Endothelial cell (in vitro differentiated cells): ENCODE measurements at places on chromosomes 5 and 9. TPM values are rescaled to one million over a fixed set of nuclear protein-coding genes. Genes with fewer than 3 reads are reported as not detected.
A peak's percentile ranks its signal among the peaks of the same experiment; 100 is the strongest.

DNA sequence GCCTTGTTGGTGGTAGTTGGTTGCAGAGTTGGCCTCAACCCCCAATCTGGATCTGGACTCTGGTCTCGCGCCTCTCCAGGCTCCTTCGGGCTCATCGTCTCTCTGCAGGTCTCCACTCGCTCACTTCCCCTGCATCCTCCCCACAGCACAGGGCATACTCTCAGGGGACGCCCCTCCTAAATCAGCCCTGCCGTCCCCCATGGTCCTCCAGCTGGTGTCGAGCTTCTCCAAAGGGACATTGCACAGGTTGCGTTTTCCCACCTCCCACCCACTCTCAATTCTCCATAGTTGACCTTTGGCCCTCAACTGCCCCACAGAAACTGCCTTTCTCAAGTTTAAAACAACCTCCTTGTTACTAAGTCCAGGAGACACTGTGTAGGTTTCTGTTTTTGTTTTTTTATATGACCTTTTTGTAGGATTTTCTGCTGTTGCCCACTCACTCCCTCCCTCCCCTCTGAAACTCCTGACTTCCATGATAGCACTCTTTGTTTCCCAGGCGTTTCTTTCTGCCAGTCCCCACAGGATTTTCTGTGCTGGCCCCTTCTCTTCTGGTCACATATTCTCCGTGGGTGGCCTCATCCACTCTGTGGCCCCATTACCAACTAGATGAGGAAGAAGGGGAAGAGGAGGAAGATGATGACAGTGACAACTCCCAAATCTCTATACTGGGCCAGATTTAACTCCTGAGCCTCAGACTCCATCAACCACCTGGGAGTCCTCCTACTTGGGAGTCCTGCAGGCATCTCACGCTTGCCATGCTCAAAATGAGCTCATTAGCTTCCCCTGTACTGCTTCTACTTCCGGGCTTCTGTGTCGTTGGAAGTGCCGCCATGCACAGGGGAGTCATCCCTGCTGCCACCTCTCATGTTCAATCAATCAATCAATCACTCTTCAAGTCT, 50.3 kb downstream of the ALG2 start:
- H3K36me3 ChIP-seq = peaks cover 4% of the 10 kb centered on the region
- no peak for DNase-seq
- peaks cover 8% of the 10 kb centered on the region for H3K27me3 ChIP-seq
- no peaks in the 10 kb centered on the region for H3K4me1 ChIP-seq

DNA sequence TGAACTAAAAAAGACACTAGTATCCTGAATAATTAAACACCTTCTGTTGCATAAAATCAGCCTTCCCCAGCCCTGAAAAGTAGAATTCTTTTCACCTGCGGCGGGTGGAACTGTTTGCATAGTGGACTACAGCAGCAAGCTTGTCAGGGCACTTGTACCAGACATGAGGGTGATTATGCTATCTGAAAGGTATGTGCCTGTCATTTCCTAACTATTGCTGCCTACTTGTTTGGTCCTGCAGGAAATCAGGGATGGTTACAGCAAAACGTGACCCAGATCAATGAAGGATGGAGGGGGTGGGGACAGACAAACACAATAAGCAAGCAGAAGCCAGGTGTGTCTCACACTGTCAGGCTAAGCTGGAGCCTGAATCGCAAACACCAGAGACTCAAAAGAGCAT, 385.6 kb downstream of the MLLT3 start:
- H3K27me3 ChIP-seq = no peaks in the 10 kb centered on the region
- H3K4me3 ChIP-seq = no peak overlapping the region
- no peak for DNase-seq
- H3K4me1 ChIP-seq = no peaks in the 10 kb centered on the region
- peaks cover 4% of the 10 kb centered on the region for H3K36me3 ChIP-seq

GRCh38 chr5:142366007-142366406, 41.2 kb upstream of the SPRY4 start:
- H3K27me3 ChIP-seq = peaks cover 3% of the 10 kb centered on the region
- no peak for DNase-seq
- H3K4me3 ChIP-seq = no peak overlapping the region
- no peak overlapping the region for H3K27ac ChIP-seq
- H3K4me1 ChIP-seq = peaks cover 21% of the 10 kb centered on the region

DNA sequence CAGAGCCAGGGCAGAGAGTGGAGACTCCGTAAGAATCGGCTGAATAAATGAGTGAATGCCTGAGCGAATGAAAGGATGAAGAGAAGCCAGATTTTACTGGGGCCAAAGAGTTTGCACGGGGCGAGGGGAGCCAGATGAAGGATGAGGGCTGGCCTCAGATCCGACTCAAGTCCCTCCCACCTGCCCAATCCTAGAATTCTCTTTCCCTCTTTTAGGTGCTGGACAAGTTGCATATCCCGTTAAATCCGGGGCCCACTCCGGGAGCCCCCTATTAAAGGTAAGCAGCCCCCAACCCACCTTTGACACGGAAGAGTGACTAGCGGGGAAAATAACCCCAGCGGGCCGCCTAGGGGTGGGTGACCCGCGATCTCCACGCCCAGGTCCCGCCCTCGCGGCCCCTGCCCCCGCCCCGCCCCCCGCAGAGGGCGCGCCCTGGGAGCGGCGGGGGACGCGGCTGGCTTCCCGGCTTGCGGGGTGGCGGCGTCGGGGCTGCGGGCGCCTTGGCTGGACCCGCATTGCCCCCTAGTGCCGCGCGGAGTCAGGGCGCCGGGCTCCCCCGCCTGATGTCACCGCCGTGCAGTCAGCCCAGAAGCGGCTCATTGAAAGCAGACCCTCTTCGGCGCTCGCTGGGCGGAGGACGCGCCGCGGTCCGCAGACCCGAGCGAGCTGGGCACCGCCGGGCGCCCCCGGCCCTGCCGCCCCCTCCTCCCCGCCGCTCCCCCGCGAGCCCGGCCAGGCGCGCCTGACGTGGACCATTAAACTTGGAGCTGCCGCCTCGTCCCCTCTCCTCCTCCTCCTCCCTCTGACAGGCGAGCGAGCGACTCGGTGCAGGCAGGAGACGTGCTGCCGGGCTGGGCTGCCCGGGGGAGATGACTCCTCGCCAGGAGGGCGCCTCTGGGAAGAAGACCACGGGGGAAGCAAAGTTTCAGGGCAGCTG, at the start of gene ADRA1B:
Gene ADRA1B, plus strand, starts transcription at position 579 of the 937 bp plus-strand sequence. CDS start 424 bp downstream, outside the sequence.
- peak; percentile 82 for DNase-seq
- peaks cover 4% of the 10 kb centered on the region for H3K4me1 ChIP-seq
- peak within 1 kb of the TSS; percentile 90 for H3K4me3 ChIP-seq
- no peaks in the 10 kb centered on the region for H3K36me3 ChIP-seq
- no peak within 1 kb of the TSS for H3K27ac ChIP-seq

GRCh38 chr5:170493028-170493820, 10.6 kb upstream of the KCNIP1 start:
- no peak for DNase-seq
- peaks cover 23% of the 10 kb centered on the region for H3K4me1 ChIP-seq
- no peak overlapping the region for H3K27ac ChIP-seq
- no peaks in the 10 kb centered on the region for H3K36me3 ChIP-seq
- H3K4me3 ChIP-seq = no peak overlapping the region

DNA sequence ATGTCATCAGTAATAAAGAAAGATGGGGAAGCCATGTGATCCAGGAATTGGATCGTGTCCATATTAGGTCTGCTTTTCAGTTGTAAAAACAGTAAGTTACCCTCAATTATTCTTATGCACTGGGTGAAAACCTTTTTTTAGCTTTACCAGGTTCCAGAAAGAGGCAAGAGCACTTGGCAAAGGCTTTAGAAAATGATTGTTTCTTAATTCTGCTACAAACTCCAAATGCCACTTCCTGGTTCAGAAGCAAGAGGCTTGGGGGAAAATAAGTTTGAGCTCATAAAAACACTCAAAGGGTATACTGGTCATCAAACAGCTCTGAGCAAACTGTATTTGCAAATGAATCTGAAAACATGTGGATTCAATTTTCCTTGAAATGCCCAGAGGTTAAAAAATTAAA, 615.6 kb downstream of the EBF1 start:
- H3K4me3 ChIP-seq = no peak overlapping the region
- peaks cover 3% of the 10 kb centered on the region for H3K27me3 ChIP-seq
- H3K4me1 ChIP-seq = peaks cover 4% of the 10 kb centered on the region
- no peak for DNase-seq
- no peak overlapping the region for H3K27ac ChIP-seq

DNA sequence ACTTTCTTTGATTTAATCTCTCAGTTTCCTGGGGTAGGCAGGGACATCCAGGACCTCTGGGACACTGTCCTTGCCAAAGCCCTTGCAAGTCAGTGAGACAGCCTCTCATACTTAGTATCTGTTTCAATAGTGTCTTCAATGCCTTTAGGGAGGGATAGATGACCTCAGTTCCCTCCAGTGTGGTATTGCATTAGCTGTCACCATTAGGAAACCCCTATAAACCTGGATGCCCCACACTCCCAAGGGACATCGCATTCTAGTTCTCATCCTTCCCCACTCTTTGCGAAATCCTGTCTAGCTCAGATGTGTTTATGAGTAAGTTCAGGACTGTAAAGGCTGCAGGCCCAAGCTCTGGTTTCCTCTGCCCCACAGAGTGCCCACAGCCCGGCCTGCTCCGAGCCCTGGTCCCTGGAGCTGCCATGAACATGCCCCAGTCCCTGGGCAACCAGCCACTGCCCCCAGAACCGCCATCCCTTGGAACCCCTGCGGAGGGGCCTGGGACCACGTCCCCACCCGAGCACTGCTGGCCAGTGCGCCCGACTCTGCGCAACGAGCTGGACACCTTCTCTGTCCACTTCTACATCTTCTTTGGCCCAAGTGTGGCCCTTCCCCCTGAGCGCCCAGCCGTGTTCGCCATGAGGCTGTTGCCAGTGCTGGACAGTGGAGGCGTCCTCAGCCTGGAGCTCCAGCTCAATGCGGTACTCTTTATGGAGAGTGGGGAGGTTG, 13.2 kb downstream of the TMEM8B start:
- peaks cover 24% of the 10 kb centered on the region for H3K4me1 ChIP-seq
- H3K4me3 ChIP-seq = no peak overlapping the region
- peaks cover 5% of the 10 kb centered on the region for H3K27me3 ChIP-seq
- H3K36me3 ChIP-seq = peaks cover 3% of the 10 kb centered on the region
- no peak for DNase-seq
- no peak overlapping the region for H3K27ac ChIP-seq

GRCh38 chr9:8337834-8338766, 538.5 kb upstream of the DMAC1 start:
- no peaks in the 10 kb centered on the region for H3K4me1 ChIP-seq
- H3K36me3 ChIP-seq = no peaks in the 10 kb centered on the region
- no peak for DNase-seq
- H3K4me3 ChIP-seq = no peak overlapping the region
- no peak overlapping the region for H3K27ac ChIP-seq
- peaks cover 5% of the 10 kb centered on the region for H3K27me3 ChIP-seq

DNA sequence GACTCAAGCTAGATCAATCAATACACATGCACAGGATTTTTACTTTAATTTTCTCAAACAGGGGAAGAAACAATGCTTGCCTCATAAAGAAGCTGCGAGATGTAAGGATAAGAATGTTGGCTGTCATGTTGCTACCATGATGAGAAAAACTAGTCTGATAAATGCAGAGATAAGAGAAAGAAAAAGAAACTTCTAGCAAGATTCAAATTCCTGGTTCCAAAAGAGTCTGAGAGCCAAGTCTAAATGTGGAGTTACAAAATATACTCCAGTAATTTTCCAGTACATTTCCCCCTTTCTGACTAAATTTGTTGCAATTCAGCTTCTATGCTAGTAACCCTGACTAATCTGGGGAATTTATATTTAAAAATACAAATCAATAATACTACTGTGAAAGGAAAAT, 10.4 kb upstream of the ANXA1 start:
- DNase-seq = no peak
- no peak overlapping the region for H3K27ac ChIP-seq
- H3K36me3 ChIP-seq = no peaks in the 10 kb centered on the region
- H3K27me3 ChIP-seq = no peaks in the 10 kb centered on the region

Gene IL9
- total RNA-seq = not detected

Gene CNTNAP3B
- total RNA-seq = 4.1 TPM

Gene GMCL2
- total RNA-seq = not detected

Gene PKN3
- total RNA-seq = 14.7 TPM

Gene OR13D1
- total RNA-seq = not detected
